Upper lobe of right lung (tissue), 1 donor: ENCODE measurements at places on chromosomes 1 and 21. TPM values are rescaled to one million over a fixed set of nuclear protein-coding genes. Genes with fewer than 3 reads are reported as not detected.

DNA sequence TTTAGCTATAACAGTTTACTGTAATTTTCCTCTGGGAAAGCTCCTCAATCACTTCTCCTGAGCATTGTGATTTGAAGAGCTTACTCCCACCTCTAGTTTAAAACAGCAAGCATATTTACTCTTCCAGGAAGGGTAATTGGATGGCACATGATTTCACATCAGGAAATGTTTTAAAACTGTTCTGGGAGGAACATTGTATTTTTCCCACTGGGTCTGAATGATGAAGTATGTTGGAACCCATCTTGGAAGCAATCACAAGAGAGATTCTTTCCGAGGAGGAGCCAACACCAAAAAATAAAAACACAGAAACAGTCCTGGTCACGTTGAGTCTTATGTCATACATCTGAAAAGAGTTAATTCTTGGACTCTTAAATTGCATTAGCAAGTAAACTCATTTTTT, 17.3 kb downstream of the MAP10 start:
- no peaks in the 10 kb centered on the region for H3K4me1 ChIP-seq
- H3K4me3 ChIP-seq = no peak overlapping the region
- H3K36me3 ChIP-seq = no peaks in the 10 kb centered on the region
- no peaks in the 10 kb centered on the region for H3K27me3 ChIP-seq

GRCh38 chr21:31671931-31672330, 12.4 kb downstream of the SOD1 start:
- H3K27me3 ChIP-seq = no peaks in the 10 kb centered on the region
- H3K4me1 ChIP-seq = no peaks in the 10 kb centered on the region
- DNase-seq = no peak
- peaks cover 47% of the 10 kb centered on the region for H3K36me3 ChIP-seq
- no peak overlapping the region for H3K27ac ChIP-seq

- no peak overlapping the region for H3K4me3 ChIP-seq
- H3K4me1 ChIP-seq = no peaks in the 10 kb centered on the region
- peaks cover 6% of the 10 kb centered on the region for H3K27me3 ChIP-seq
- no peak overlapping the region for H3K27ac ChIP-seq
- no peak for DNase-seq
Measured at GRCh38 chr1:227914801-227915563, 32.8 kb downstream of the WNT9A start.

DNA sequence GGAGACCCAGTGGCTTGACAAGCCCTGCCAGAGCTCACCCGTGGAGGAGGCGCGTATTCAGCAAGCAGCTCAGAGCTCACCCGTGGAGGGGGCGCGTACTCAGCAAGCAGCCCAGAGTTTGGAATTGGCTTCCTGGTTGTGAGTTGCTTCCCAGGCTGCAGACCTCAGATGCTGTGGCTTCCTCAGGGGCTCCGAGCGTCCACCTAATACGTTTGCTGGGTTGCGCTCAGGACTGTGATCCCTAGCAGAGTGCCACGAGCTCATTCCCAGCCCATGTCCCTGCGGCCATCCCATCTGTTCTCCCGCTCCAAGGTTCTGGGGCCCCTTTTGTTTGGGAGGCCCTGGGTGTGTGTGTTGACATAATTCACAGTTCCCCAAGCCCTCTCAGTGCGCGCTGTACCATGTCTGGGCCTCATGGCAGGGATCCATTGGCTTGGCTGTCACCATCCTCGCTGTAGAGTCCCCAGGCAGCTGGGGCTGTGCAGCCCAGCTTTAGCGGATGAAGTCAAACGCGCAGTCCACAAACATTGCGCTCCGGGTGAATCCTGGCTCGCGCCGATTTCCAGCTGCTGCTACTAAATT, 3.6 kb downstream of the AJAP1 start:
- H3K4me3 ChIP-seq = no peak overlapping the region
- peaks cover 58% of the 10 kb centered on the region for H3K27me3 ChIP-seq
- H3K36me3 ChIP-seq = no peaks in the 10 kb centered on the region
- H3K27ac ChIP-seq = no peak overlapping the region

DNA sequence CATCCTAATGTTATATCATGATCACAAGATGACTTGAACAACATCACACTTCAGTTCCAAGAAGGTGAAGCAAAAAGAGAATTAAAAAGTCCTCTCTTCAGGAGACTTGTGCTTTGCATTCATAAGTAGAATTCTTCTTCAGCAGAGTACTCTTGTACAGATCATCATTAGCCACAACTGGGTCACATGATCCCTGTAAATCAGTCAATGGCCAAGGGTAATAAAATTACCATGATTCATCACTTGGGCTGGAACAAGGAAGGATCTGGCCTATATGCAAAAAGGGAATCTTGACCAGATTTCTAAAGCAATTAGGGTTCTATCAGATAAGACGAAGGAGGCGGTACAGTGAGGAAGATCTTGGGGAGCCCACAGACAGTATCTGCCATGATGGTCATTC, 458.0 kb upstream of the DEPDC1 start:
- no peak for DNase-seq
- H3K27me3 ChIP-seq = no peaks in the 10 kb centered on the region
- H3K27ac ChIP-seq = no peak overlapping the region
- no peaks in the 10 kb centered on the region for H3K36me3 ChIP-seq
- H3K4me1 ChIP-seq = no peaks in the 10 kb centered on the region

The PTPRC gene
- total RNA-seq = 127 TPM

The KRTAP19-1 gene
- not detected for total RNA-seq

The KLHDC8A gene
- total RNA-seq = 0.78 TPM

The LCE2C gene
- not detected for total RNA-seq

DNA sequence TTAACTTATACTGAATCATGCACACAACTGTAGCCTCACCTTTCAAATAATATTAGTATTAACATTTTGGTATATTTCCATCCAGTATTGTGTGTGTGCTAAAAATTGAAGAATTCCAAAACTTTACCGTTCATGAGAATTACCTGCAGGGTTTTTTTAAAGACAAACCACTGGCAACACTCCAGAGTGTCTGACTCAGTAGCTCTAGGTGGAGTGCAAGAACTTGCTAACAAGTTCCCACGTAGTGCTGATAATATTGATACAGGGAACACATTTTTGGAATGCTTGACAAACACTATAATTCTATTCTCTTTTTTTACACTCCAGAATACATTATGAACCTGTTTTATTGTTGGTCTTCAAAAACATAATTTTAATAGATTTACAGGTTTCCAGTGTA, 27.7 kb upstream of the SLC5A9 start:
- no peaks in the 10 kb centered on the region for H3K36me3 ChIP-seq
- DNase-seq = no peak
- no peak overlapping the region for H3K27ac ChIP-seq

GRCh38 chr1:218344814-218345672, at the start of gene TGFB2:
TGFB2 (plus strand) TSS chr1:218345336; CDS start chr1:218346702, 1,366 bp downstream.
- peaks cover 12% of the 10 kb centered on the region for H3K4me1 ChIP-seq
- peak within 1 kb of the TSS; percentile 73 for H3K27ac ChIP-seq
- no peak for DNase-seq
- peak within 1 kb of the TSS; percentile 70 for H3K4me3 ChIP-seq

DNA sequence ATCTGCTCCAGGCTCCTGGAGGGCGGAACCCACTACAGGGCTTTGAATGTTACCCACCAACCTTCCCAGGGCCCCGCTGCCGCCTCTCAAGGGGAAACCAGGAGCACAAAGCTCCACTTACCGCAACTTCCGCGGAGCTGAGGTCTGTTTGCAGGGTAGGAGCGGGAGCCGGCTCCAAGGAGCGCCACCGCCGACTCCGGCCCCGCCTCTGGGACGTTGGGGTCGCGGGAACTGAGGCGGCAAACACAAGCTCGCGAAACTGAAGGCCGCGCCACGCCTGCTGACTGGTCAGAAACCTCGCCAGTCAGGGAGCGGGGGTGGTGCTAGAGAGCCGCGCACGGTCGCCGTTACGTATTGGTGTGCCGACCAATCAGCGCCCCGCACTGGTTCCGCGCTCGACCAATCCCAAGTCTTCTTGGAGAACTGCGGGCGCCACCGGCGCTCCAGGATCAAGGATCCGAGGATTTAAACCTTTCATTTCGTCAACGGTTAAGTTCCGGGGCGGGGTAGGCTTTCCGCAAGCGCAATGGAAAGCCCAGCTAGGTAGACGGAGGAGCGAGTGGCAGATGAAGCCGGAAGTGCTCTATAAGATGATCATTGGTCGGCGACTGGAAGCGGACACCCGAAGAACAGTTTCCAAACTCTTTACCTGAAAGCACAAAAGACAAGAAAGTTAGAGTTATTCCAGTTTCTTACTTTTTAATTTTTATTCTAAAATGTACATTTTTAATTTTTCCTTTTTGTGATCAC, at the start of gene STIL:
Gene STIL, minus strand, starts transcription at position 233 of the 750 bp plus-strand sequence. CDS start 3,828 bp downstream, outside the sequence.
- peaks cover 6% of the 10 kb centered on the region for H3K4me1 ChIP-seq
- H3K27me3 ChIP-seq = no peaks in the 10 kb centered on the region
- H3K36me3 ChIP-seq = no peaks in the 10 kb centered on the region
- DNase-seq = peak; percentile 99

DNA sequence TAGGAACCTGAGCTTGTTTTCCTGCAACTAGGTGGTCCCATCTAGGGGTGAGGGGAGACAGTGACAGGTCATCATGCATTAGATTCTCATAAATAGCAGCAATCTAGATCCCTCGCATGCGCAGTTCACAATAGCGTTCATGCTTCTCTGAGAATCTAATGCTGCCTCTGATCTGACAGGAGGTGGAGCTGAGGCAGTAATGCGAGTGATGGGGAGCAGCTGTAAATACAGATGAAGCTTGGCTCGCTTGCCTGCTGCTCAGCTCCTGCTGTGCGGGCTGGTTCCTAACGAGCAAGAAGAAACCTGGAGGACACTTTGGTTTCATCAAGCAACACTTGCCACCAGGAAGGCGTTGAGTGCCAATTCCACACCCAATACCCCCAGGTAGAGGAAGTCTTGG, 95.1 kb upstream of the OLIG2 start:
- no peak overlapping the region for H3K27ac ChIP-seq
- no peaks in the 10 kb centered on the region for H3K27me3 ChIP-seq
- H3K4me3 ChIP-seq = no peak overlapping the region
- no peaks in the 10 kb centered on the region for H3K4me1 ChIP-seq

- no peaks in the 10 kb centered on the region for H3K4me1 ChIP-seq
- H3K36me3 ChIP-seq = no peaks in the 10 kb centered on the region
- H3K27ac ChIP-seq = no peak overlapping the region
- DNase-seq = no peak
- H3K27me3 ChIP-seq = no peaks in the 10 kb centered on the region
- H3K4me3 ChIP-seq = no peak overlapping the region
Measured at GRCh38 chr1:212133319-212133718, 97.8 kb downstream of the DTL start.

- H3K27ac ChIP-seq = no peak overlapping the region
- H3K4me1 ChIP-seq = peaks cover 7% of the 10 kb centered on the region
- no peak overlapping the region for H3K4me3 ChIP-seq
- no peaks in the 10 kb centered on the region for H3K27me3 ChIP-seq
Measured at GRCh38 chr21:46509741-46510502, 51.2 kb downstream of the DIP2A start.

DNA sequence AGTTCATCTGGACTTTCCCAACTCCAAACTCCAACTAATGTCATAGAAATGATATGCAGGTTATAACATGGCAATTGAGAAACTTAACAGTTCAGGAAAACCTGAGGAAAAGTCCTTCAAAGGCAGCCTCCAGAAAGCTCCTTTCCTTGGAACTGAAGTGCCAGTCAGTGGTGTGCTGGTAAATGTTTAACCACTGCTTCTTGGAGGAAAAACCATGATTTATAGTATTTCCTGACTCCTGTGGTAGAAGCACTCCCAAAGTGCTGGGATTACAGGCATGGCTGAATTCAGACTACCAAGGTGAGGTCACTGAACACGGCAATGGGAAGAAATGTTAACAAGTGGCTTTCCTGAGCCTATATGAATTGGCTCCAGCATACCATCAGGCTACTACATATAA, 26.7 kb upstream of the ZNHIT6 start:
- H3K4me3 ChIP-seq = no peak overlapping the region
- H3K27ac ChIP-seq = no peak overlapping the region
- H3K27me3 ChIP-seq = no peaks in the 10 kb centered on the region
- DNase-seq = no peak
- no peaks in the 10 kb centered on the region for H3K36me3 ChIP-seq

The TMEM200B gene
- total RNA-seq = 8.7 TPM
